Left kidney (tissue), 8 donors: ENCODE measurements at places on chromosomes 5 and 9. TPM values are rescaled to one million over a fixed set of nuclear protein-coding genes. Genes with fewer than 3 reads are reported as not detected.

DNA sequence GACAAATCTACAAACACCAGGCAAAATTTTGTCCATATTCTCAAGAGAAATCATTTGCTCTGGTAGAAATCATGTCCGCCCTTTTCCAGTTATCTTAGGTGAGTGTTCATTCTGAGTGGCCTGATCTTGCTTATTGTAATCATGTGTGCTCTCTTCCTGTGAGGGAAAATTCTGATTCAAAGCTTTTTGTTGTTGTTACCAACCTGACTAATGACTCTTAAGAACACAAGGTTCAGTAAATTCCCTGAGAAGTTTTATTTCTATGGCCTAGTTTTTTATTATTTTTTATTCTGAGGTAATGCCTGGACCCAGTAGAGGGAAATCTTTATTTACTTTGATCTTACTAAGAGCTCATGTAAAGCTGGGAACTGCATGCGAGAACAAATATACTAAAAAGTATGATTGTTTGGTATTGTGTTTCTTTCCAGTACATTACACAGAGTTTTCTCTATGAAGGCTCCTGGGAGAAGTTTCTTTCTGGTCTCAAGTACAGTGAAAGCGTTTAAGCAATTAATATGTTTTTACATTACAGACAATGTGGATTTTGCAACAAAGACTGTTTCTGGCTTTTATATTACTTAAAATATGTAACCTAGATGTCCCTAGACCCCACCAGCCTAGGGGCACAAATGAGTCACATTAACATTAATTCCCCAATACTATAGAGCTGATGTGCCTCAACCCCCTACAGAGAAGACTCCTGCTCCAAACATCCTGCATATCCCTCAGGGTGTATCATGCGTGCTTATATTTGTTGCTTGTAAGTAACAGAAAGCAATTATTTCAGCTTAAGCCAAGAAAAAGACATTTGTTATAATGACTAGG, 138.1 kb downstream of the TMEM167A start:
- DNase-seq: no peak

FAM221B gene
- polyA plus RNA-seq: 0.40 TPM

GRCh38 chr5:100797861-100798260, 105.2 kb downstream of the ST8SIA4 start:
- no peak for DNase-seq

- DNase-seq: no peak
Measured at GRCh38 chr9:106020186-106020585, 325.8 kb downstream of the TMEM38B start.

SELENOP gene
- polyA plus RNA-seq: 433 TPM

DNA sequence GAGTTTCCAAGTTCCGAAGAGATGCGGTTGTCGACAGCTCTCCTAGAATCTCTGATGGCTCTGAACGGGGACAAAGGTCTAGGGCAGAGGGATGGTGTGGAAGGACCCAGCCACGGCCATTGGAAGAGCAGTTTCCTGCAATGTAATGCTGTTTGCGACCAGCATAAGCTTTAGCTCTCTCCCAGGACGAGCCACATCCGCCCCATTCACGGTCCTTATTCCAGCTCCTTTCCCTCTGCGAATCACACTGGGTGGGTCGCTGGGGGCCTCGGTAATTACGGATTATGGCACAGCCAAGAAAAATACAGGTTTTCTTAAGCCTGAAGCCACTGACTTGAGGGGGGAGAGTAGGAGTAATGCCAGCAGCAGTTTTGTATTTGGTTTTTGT, 22.7 kb downstream of the ANXA2R start:
- DNase-seq: no peak
